Stimulated activated CD8-positive, alpha-beta memory T cell treated with anti-CD3 and anti-CD28 coated beads, Interleukin-15, amount 100 ng/mL, for 4 hours (primary cell): ENCODE measurements at places on chromosomes 5 and 9.

- no peak for DNase-seq
Measured at GRCh38 chr5:14665101-14665822, 744 bp downstream of the OTULIN start.

DNA sequence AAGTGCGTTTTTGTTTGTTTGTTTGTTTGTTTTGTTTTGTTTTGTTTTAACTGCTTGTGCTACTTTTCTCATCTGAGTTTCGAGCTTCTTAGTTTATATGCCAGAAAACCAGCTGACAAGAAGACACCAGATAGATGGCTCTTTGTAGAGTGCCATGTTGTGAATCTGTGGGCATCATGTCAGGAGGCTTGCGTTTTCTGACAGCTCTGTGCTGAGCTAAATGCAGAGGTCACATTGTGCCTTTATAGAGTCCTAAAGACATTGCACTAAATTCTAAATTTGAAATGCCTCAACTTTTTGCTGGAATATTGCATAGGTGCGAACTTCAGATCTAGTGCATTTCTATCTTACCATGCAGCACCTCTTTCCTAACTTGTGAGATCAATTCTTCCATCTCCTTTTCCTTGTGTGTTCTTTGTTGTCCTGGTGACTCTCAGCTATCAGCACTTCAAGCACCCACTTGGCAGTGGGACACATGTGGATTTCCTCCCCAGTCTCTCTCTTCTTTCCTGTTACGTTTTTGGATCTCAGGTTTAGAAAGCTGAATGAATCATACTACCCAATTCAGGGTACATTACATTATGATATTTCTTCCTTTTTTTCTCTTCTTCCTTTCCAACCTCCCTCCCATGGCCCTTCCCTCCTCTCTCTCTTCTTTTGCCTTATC is 379.0 kb upstream of the RPS23 start:
- no peak for DNase-seq

DNA sequence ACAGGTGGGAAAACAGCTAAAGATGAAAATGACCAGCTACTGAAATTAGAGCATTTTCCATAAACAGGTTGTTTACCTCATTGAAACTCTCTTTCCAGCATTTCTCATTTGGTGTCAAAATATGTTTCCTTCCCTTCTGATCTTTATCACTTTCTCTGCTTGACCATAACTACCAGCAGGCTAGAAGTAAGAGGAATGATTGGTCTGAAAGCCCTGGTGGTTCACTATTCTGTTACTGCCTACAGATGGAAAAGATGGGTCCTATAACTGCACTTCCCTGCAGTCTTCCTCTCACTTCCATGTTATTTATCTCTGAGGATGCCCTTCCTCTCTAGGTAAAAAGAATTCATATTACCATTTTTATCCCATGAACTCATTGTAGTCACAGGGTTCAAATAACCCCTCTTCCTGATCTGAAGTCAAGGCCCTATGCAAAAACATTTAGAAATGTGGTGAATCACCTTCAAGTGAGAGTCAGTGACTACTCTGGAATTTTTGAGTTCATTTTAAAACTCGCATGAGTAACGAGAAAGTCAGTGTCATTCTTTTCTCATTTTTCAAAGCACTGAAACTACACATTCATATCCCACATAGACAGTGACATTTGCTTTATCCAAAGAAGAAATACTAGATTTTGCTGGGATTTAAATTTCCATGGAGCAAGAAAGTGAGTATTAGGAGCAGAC is 51.7 kb downstream of the ZNF474 start:
- DNase-seq, result no peak

- peak; percentile 41 for DNase-seq
Measured at GRCh38 chr9:107283623-107284616, 841 bp downstream of the RAD23B start.

- DNase-seq, result no peak
Measured at GRCh38 chr9:8382266-8382665, 582.7 kb upstream of the DMAC1 start.

DNA sequence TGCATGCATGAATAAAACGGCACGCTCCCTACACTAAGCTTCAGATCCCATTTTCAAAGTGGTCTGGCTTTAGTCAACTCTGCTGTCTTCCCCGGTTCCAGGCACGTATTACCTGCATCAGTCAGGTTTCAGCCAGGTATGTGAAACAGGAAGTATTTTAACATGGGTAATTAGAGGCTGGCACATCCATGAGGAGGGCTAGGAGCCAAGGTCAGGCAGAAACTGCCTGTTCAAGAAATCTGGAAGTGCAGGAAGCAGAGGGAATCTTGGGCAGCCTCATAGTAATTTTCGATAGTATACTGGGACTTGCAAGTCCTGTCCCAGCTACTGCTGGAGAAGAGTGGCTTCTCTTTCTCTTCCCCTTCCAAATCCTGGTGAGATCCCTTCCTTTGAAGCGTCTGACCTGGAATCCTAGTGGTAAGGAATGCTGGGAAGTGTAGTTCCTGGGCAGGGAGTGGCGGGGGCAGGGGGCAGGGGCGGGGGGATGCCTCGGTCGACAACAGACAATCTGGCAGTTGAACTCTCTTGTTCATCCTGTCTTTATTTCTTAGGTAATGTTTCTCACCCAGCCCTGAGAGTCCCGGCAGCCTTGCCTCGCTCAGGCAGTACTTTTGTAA is 403.1 kb downstream of the TLE4 start:
- DNase-seq, result no peak

- DNase-seq, result no peak
Measured at GRCh38 chr5:138648841-138649240, 73.6 kb upstream of the HSPA9 start.

- DNase-seq, result no peak
Measured at GRCh38 chr5:57900381-57900944, 417.9 kb upstream of the ACTBL2 start.

DNA sequence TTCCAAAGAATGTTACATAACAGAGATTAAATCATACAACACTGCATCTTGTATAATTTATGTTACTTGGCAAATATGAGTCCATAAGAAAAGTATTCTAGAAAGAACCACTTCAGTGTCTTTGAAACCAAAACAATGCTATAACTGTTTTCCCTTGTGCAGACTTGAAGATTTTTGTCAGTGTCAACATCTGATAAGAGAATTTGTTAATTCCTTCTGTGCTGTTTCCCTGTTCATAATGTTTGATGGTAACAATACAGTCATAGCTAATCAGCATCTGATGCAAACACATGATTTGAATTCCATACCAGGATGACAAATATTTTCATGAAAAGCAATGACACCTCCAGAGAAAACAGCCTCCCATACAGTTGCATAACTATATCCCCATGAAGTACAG is 306.8 kb downstream of the SEMA5A start:
- DNase-seq, result no peak

DNA sequence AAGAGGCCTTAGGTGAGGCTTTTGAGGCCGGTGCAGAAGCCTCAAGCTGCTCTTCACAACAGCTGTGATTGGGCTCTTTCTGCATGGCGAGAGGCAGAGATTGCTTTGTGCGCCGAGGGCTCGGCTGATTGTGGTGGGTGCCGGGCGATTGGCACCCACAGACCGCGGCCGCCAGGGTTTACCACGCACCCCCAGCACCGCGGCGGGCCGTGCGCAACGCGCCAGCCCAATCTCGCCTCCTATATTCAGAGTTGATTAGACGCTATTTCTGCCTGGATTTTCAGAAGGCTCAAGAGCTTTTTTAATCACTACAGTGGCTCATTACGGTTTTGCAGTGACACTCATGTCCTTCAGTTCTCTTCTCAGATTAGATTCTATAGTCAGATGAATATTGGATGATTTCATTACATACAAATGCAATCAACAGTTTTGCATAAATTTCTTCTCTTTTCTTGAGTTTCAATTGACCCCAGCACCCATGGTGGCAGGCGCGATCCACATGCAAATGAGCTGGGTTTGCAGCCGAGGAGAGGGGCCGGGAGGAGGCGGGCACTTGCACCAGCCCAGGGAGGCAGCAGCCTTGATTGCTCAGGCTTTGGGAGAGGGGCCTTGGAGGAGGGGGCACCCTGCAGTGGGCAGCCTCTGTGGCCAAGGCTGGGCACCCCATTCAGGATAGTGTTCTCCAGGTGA is 33.8 kb upstream of the PTGS1 start:
- no peak for DNase-seq

GRCh38 chr9:35923927-35924763 is 14.9 kb downstream of the SPAAR start:
- DNase-seq, result no peak

- no peak for DNase-seq
Measured at GRCh38 chr9:82208741-82209450, 220.3 kb downstream of the SPATA31D1 start.
